ENCODE measurements at places on chromosomes 7 and 10. TPM values are rescaled to one million over a fixed set of nuclear protein-coding genes. Genes with fewer than 3 reads are reported as not detected.

NUDT13 gene
- 1.7 TPM for total RNA-seq

BAMBI gene
- total RNA-seq: 18.3 TPM

NOS3 gene
- 32.4 TPM for total RNA-seq

- DNase-seq: no peak
Measured at GRCh38 chr7:33075818-33076518, 13.4 kb upstream of the NT5C3A start.

DNA sequence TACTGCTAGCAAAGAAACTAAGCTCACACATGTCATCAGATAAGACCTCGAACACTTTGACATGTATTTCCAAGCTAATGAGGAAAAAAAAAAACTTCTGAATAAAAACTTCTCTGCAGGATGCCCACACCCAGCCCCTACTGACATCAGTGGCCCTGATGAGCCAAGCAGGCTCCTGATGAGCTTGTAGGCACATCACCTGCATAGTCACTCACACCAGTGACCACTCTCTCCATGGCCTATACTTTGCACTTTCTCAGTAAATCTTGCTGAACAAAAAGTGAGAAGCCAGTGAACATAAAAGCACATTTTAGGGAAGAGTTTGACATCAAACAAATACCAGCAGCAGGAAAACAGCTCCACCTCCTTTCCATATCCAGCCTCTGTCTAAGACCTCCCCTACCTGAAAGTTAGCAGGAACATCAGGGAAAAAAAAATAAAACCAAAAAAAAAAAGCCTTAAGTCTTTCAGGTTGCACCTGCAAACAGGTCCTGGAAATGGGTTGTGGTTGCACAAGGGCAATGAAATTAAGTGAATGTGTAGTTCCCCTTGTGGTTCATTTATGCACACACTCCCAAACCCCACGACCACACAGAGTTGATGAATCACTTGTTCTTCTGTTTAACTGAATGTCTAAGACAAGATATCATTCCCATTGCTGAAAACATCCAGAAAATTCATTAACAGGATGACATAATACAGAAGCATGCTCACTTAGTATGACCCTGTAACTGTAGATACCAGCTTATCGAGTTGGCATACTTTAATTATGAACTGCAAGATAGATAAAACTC, 205.2 kb upstream of the PDE1C start:
- no peak for DNase-seq

DNA sequence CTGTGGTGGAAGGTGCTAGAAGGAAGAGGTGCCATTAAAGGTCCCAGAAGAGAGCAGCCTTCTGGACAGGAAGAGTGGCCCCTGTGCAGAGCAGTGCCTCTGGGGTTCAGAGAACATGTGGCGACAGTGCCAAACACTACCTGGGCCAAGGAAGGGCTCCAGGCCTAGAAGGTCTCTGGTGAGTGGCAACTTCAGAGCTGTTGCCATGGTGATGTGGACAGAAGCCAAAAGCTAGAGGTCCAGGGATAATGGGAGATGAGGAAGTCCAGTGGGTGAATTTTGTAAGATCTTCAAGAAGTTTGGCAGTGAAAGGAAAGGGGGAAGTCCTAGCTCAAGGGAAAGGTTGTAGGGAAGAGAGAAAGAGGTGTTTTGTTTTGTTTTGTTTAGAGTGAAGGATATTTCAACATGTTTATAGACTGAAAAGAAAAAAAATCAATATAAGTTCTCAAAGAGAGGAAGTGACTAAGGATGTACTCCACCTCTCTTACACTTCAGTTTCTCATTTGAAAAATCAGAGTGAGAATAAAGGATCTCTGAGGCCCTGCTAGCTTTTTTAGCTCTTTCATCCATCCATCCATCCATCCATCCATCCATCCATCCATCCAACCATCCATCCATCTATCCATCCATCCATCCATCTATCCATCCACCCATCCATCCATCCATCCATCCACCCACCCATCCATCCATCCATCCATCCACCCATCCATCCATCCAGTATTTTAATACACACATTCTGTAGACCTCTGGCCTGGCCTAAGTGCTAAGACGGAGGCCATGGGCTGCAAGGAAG, 77.1 kb upstream of the DUSP5 start:
- DNase-seq: no peak

GRCh38 chr7:122302761-122303530, 1.6 kb downstream of the FEZF1 start:
- no peak for DNase-seq

- no peak for DNase-seq
Measured at GRCh38 chr7:99531354-99531765, 20.6 kb downstream of the FAM200A start.

GRCh38 chr7:105480931-105481330, 41.1 kb downstream of the PUS7 start:
- DNase-seq: no peak

GRCh38 chr10:71408436-71409225, 11.9 kb downstream of the CDH23 start:
- DNase-seq: no peak

DNA sequence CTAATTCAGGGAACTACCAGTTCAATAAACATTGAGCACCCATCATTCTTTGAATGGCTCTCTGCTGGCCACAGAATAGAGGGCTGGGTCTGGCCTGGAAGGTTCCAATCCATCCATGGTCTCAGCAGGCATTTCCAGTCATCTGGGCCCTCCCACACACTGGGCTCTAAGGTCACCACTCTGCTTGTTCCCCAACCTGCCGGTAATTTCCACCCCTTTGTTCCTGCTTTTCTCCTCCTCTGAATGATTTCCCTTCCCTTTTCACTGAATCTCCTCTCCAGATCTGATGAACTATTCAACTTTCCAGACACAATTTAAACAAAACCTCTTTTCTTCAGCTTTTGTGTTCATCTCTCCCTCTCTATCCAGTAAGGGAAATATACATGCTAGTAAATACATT, 2.6 kb downstream of the BZW2 start:
- DNase-seq: no peak

GRCh38 chr7:92875173-92875572, 38.8 kb upstream of the CDK6 start:
- DNase-seq: no peak

DNA sequence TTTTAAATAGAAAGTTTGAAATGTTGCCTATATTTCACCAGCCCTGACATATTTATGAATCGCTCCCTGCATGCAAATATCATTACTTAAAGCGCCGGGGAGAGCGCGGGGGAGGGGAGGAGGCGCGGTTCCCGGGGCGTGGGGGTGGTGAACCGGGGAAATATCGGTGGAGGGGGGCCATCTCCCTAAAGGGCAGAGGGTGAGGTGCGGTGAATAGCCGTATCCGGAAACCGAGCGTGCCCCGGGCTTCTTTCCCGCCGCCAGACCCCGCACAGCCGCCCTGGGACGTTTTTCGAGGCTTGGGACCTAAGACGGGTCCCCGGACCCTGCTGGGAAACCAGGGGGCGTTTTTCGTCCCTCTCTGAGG, 6.9 kb upstream of the ZNF503 start:
- no peak for DNase-seq

- no peak for DNase-seq
Measured at GRCh38 chr10:102090772-102091171, 25.6 kb downstream of the HPS6 start.

GRCh38 chr7:111732923-111733322, 170.6 kb upstream of the IMMP2L start:
- DNase-seq: no peak

DNA sequence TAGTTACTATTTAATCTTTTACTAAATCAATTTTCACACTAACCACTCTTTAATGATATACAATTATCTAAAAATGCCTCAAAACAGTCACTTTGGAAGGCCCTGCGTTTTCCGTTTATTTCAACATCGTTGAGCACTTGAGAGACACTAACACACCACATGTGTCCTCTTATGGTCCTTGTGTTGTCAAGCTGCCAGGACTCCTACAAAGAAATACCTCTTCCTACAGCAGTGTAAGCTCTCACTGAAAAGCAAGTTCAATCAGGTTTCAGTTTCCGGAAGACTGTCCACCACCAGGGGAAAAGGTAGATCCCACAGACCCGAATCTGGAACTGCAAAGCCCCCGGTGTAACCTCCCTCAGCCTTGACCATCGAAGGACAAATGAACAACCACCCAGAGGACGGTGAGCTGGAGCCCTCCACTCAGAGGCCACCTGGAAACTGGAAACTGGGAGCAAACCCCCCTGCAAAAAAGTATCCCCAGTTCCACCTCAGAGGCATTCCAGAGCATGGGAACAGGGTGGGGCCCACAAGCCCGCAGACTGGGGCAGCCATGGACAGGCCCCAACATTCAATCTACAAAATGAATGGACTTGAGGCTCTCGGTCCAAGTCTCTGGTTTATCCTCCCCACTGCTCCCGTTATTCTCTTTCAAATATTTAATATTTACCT, 37.6 kb downstream of the KCNH2 start:
- DNase-seq: no peak

GRCh38 chr7:104362756-104363155, 34.4 kb downstream of the LHFPL3 start:
- DNase-seq: no peak

DNA sequence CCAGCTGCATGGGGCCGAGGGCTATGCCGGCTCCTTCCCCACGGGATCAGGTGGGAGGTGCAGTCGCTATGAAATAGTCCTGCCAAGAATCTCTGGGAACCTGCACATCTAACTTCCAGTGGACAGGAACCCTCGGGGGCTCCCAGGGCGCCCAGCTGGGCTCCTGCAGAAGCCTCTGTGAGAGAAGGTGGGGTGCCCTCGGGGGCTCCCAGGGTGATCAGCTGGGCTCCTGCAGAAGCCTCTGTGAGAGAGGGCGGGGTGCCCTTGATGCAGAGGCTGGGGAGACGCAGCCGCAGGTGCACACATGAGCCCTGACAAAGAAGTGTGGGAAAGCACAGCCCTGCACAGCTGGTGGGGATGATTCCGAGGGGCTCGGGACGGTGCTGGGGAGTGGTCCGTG, 5.9 kb downstream of the VENTX start:
- DNase-seq: no peak

Measured in aorta (tissue), 5 donors.